ENCODE measurements at places on chromosomes 2 and 18.
A peak's percentile ranks its signal among the peaks of the same experiment; 100 is the strongest.

DNA sequence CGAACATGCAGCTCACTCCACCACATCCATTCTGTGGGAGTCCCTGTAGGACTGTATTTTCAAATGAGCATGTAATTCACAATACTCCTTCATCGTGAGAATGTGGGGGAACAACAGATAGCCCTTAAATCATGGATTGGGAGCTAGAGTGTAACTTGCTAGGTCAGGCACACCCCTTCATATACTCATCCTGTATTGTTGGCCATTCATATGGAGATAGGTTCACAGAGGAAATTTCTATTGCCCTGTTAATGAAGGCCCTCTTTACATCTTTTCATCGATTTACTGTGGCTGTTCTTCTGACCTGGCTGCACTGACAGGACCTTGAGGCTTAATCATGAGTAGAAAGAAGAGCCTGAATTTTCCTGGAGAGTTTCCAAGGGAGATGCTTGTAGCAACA lies 193.8 kb upstream of the DPP10 start:
- DNase-seq = no peak

DNA sequence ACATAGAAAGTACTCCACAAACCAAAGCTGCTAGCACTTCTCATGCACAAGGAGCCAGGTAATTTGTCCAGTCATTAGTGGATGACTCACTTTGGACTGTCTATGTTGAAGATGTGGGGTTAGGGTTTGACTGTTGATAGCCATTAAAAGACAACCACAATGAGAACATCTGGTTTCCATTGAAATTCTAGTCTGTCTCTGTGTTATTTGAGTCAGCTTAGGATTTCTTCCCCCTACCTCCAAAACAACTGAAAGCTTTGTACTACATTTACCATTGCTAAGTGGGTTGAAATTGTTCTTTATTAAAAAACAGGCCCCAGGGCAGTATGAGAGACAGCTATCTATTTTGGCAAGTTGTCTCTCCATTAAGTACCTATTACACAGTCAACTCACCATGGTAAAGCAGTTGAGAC lies 50.2 kb upstream of the ANKRD44 start:
- peak; percentile 79 for DNase-seq

- DNase-seq = no peak
Measured at GRCh38 chr2:16181062-16181740, 240.9 kb downstream of the MYCN start.

GRCh38 chr2:88831071-88831791 lies 139.8 kb downstream of the RPIA start:
- DNase-seq = peak; percentile 7

- DNase-seq = peak; percentile 92
Measured at GRCh38 chr2:168565112-168565511, 109.0 kb downstream of the CERS6 start.

DNA sequence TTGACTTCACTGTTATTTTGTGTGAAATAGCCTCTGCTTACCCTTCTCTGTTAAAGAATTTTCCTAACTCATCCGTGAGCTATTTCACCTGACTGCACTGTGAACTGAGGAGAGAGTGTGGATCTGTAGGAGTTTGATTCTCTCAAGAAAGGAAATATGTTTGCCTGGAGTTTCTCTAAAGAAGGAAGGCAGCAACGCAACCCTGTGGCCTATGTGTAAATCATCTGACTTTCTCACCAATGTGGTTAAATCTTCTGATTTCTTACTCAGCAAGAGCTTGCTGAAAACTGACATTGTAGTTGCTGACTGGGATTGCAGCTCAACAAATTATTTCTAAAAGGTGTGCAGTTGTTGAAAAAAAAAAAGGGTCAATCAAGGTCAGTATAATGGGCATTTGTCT lies 153.9 kb upstream of the PELI1 start:
- DNase-seq = no peak

GRCh38 chr2:44605511-44605910 lies 243.8 kb downstream of the CAMKMT start:
- DNase-seq = no peak

GRCh38 chr2:238108423-238109183 lies 8.5 kb downstream of the ESPNL start:
- DNase-seq = no peak

DNA sequence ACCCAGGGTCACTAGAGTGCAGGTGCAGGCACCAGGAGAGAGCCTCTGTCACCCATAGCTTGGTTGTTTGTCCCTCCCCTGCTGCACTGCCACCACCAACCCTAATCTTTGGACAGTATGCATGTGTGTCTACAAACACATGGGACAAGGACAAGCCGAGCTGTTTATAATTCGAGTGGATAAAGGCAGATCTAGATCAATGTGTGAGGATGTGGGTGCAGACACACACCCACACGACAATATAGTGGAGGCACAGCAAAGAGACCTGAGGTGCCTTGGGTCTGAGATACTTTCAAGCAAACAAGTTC lies 199.2 kb downstream of the TNS1 start:
- DNase-seq = no peak

GRCh38 chr2:229927817-229928321 lies 5.6 kb downstream of the FBXO36 start:
- peak; percentile 30 for DNase-seq

DNA sequence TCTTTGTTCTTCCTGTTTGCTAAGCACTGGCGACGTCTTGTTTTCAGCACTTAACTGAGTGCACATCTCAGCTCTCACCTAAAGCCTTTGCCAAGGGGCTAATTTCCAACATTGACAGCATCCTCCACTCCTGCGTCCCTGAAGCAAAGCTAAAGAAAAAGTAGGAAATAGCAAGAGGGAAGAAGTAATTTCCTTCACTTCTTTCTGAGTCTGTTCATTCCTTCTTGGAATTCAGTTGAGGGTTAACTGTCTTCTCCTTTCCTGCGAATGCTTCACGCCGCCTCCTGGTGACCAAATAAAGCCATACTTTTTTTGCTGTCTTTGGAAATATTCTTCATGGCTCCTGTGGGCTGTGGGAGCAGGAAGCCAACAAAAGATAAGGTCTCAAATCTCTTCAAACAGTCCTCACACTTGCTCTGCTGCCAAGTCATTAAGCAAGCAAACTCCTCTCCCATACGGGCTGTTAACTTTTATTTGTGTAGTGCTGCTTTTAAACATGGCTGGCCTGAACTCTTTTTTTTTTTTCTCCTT lies 100.9 kb downstream of the DPP10 start:
- DNase-seq = no peak

- no peak for DNase-seq
Measured at GRCh38 chr2:150889141-150889540, 372.5 kb downstream of the RBM43 start.

DNA sequence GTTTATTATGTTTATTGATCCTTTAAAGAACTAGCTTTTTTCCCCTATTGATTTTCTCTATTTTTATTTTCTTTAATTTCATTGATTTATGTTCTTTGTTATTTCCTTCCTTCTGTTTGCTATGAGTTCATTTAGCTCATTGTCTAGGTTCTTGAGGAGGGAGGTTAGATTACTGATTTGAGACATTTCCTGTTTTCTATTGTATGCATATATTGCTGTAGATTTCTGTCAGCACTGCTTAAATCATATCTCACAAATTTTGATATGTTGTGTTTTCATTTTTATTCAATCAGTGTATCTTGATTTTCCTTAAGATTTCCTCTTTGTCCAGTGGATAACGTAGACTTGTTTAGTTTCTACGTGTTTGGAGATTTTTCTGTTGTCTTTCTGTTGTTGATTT lies 43.4 kb downstream of the PTPN4 start:
- DNase-seq = no peak

GRCh38 chr2:37201766-37202165 lies 5.5 kb downstream of the CEBPZOS start:
- no peak for DNase-seq

DNA sequence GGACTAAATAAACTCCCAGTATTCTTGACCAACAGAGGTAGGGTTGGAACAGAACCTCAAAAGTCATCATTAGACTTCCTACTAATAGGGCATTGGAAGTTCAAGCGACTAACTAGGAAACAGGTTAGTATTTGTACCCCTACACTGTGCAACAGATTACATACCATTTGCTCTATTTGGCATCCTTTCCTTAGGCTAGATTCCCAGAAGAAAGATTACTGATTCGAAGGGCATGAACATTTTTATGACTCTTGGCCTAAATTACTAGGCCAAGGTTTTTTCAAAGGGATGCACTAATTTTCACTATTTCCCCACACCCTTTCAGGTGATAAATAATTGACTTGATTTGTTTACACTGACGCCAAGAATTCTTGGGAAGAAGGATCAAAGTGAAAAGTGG lies 104.8 kb upstream of the CYP1B1 start:
- no peak for DNase-seq

GRCh38 chr2:205658572-205658971 lies 23.7 kb upstream of the NRP2 start:
- DNase-seq = peak; percentile 35

DNA sequence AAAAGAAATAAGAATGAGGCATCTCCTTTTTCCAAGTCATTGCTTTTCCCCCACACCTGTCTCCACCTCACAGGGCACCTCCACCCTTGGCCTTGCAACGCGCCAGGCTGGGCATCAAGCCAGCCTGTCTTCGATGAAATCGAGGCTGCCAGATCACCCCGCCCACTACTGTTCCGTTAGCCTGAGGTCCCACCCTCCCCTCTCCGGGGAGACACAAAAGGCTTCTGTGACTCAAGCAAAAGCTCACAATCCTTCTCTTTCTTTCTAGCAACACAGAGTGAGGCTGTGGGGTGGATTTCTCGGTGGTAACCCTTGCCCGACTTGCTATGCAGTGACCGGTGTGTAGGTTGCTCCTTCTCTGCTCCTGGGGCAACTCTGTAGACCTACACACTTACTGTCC lies 9.9 kb downstream of the TNP1 start:
- peak; percentile 83 for DNase-seq

DNA sequence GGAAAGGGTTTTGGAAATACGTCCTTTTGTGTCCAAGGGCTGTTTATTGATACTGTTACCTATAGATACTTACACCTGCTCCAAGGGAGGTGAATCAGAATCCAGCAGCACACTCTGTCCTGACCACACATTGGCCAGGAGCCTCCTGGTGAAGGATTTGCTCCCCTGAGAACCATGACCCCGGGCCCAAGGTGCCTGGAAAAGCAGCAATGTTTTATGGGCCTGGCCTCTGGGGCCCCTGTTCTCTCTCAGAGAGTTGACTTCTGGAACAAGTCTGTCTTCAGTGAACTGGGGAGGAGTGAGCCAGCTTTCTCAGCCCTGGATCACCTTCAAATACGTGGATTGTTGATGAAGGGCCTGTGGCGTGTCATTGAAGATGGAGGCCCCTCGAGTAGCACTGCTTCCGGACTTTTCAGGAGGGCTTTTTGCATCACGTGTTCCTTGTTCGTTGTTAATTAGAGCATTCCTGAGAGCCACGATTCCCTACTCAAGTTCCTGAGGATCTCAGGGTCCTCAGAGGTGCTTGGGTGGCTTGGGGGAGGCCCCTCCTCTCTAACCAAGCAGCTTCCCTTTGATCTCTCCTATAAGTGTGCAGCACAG lies 78.5 kb upstream of the RPL31 start:
- no peak for DNase-seq

- DNase-seq = peak; percentile 43
Measured at GRCh38 chr2:20015482-20016083, 3.1 kb upstream of the MATN3 start.

GRCh38 chr2:156663757-156664409 lies 227.7 kb downstream of the GPD2 start:
- DNase-seq = no peak

DNA sequence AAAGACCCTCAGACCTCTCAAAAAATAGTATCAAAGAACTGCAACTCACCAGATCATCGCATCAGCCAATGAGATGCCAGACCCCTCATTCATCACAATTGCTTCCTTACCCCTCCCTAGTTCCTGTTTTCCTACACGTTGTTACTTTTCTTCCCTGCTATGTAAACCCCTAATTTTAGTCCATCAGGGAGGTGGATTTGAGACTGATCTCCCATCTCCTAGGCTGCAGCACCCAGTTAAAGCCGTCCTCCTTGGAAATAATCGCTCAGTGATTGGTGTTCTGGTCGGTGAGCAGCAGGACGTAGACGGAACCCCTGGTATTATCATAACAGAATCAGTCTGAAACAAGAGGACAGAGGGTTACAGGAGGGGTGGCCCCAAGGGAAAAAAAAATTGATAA lies 44.0 kb upstream of the MAP4K4 start:
- no peak for DNase-seq

DNA sequence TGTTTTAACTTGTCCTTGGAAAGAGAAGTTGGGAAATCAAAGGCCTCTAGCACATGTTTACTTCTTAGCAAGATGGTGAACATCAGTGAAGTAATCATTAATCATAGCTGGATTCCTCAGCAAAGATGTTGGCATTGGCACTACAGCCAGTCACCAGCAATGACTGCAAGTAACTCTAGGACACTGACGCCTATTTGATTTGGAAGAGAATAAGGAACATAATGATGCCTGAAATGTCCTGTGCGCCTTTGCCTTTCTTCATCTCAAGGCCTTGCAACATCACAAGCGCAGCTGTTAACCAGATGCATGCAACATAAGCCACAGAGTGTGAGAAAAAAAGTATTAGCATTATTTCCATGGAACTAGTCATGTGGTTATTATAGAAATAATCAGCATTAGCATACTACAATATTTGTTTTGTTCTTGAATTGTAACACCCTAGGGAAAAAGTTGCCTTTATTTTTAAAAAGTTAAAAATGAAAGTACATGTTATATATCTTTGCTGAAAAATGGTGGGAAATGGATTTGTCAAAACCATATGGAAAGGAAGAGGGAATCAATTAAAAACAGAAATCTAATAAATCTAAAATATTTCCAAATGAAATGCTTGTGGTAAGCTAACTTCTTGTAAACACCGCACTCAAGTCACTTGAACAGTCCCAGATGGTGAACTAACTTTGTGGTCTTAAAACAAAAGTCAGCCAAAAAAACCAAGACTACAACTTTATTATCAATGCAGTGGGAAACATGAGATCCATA lies 55.6 kb downstream of the THADA start:
- peak; percentile 81 for DNase-seq

DNA sequence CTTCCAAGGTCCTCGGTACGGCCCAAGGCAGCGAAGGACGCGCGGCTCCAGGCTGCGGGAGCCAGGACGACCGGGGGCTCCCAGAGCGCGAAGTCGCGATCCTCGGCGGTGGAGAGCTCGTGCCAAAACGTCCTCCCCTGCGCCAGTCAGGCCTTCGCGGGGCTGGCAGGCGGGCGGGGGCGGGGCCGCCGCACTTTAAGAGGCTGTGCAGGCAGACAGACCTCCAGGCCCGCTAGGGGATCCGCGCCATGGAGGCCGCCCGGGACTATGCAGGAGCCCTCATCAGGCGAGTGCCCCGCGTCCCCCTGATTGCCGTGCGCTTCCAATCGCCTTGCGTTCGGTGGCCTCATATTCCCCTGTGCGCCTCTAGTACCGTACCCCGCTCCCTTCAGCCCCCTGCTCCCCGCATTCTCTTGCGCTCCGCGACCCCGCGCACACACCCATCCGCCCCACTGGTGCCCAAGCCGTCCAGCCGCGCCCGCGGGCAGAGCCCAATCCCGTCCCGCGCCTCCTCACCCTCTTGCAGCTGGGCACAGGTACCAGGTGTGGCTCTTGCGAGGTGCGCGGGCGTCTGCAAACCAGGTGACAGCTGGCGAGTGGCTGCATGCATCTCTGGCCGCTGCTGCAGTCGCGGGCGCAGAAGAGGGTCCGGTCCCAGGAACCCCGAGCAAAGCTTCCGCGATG lies at the start of gene CIDEA:
Gene CIDEA, plus strand, starts transcription at position 226 of the 684 bp plus-strand sequence. Its CDS starts 23 bp downstream, at position 249.
- no peak for DNase-seq

All from mammary epithelial cell (primary cell).